ENCODE measurements at places on chromosomes 4 and X.

DNA sequence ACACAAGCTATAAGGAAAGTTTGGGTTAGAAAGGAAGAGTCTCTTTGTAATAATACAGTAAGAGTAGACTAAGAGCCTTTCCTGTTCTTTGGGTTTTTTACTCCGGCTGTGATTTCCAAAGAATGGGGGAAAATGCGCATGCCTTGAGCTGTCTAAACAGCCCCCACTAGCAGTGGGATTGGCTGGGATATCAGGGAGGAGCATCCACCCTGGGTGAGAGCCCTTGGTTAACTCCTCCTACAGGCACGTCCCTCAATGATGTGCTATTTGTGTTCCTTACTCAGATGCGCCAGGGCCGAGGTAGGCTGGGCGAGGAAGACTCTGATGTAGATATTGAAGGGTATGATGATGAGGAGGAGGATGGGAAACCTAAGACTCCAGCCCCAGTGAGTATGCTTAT is 74.0 kb upstream of the OGT start:
- DNase-seq: no peak

GRCh38 chr4:183396227-183396637 is 48.2 kb upstream of the CDKN2AIP start:
- DNase-seq: peak; percentile 51

GRCh38 chr4:71602289-71602900 is 181.5 kb downstream of the GC start:
- DNase-seq: no peak

DNA sequence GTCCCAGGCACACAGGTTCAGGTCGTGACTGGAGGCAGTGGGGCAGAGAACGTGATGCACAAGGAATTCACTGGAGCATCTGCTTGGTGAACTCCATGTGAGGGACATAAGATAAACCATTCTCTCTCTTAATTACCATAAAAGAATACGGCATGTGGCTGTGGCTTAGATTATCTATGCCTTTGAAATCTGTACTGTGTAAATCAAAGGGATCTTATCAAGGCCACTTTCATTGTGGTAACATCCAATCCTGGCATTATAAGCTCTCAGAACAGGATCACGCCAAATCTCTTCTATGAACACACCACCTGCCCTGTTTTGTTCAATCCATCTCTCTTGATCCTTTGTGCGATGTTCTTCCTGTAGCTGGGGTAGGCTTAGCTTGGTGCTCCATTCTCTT is 192.3 kb downstream of the SPATA18 start:
- no peak for DNase-seq

GRCh38 chr4:7661846-7662506 is 227.2 kb upstream of the PSAPL1 start:
- DNase-seq: no peak

DNA sequence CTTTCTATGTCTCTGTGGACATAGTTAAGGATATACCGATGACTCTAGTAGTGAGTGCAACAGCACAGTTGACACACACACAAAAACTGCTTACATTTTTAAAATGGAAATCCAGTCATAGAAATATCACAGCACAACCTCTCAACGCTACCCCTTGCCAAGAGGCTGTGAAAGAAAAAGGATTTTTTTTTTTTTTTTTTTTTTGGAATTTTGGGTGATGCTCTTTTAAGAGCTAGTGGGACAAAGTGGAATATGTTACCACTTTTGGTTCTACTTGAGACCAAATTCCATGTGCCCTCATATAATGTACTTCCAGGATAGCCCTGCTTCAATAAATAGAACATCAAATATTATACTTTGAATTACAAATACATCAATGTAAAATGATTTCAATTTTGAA is 381.1 kb upstream of the MAGEB2 start:
- DNase-seq: no peak

DNA sequence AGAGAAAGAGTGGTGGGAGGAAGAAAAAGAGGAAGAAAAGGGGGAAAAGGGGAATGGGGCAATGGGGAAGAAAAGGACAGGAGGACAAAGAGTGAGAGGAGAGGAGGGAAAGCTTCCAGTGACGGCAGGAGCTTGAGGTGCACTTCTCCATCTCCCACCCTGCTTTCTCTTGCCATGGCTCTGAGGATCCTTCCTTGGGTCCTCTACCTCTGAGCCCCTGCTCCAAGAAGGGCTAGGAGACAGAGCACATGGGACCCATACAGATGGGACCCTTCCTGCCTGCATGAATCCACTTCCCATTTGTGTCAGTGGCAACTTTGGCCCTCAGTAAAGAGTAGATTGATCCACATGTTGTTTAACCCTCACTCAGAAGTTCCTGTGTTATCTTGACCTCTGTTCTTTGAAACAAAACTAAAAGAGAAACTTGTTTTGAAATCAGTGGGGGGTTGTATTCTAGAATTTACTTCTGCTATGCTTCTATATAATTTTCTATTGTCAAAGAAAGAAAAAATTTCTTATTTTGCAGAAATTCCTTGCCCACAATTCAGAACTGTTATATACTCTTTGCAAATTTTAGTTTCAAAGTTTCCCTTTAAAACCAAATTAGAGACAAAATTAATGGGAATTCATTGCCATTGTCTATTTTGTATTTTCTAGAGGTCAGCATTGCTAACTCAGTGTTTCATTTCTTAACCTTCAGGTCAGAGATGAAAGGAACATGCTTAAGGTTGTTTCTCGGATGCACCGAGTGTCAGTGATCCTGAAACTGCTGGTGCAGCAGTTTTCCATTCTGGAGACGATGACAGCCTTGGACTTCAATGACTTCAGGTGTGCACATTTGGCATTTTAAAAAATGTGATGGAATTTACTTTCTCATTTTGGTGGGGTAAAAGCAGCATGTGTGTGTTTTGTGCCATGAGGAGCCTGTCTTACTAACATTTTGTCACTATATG is 5.0 kb downstream of the TDO2 start:
- DNase-seq: no peak

DNA sequence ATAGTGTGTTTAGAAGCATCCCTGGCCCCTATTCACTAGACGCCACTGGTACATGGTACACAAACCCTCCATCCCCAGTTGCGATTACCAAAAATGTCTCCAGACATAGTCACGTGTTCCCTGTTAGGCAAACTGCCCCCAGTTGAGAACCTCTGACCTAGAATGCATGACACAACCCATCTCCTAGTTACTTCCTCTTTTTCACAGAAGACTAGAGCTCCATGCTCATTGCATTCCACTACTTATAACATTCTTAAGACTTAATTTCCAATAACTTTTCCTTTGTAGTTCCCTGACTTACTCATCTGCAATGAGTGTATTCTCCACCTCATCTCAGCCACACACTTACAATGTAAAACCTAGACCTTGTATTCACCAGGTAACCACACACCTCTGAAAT is 68.6 kb downstream of the PRSS12 start:
- peak; percentile 81 for DNase-seq

GRCh38 chr4:88802585-88803286 is 105.1 kb upstream of the NAP1L5 start:
- no peak for DNase-seq

GRCh38 chr4:183840311-183840710 is 64.8 kb upstream of the STOX2 start:
- peak; percentile 66 for DNase-seq

DNA sequence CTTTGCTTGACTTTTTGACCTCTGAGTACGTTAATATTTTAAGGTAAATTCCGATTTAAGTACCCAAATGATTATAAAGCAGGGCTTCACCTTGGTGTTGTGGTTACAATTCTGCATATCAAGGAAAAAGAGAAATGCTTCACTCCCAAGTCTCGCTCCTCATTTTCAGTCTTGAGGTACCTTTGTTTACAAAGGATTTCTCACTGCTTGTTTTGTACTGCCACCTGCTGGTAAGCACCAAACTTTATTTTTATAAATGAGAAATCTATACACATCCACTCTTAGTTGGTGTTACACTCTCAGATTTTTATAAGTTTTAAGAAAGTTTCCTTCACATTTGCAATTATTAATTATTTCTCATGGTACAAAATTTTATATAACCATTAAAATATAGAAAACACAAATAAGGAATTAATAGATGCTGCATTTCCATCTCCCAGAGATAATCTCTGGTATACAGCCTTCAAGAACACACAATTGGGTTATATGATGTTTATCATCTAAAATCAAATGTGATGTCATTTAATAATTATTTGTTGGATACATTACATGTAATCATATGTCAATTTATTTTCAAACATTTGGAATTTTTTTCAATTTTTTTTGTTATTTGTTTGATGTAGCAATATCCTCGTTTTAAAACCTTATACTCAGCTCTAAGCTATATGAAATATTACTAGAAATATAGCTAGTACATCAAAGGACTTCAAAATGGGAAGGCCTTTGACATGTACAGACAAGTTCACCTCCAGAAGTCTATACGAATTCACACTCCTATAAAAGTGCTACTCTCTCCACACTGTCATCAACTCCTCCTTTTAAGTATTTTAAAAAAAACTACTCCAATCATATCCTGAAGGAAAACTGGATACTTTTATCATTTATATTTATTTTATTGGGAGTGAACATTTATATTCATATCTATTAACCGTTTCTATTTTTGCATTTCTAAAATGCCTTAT is 179.9 kb downstream of the KCNIP4 start:
- peak; percentile 57 for DNase-seq

DNA sequence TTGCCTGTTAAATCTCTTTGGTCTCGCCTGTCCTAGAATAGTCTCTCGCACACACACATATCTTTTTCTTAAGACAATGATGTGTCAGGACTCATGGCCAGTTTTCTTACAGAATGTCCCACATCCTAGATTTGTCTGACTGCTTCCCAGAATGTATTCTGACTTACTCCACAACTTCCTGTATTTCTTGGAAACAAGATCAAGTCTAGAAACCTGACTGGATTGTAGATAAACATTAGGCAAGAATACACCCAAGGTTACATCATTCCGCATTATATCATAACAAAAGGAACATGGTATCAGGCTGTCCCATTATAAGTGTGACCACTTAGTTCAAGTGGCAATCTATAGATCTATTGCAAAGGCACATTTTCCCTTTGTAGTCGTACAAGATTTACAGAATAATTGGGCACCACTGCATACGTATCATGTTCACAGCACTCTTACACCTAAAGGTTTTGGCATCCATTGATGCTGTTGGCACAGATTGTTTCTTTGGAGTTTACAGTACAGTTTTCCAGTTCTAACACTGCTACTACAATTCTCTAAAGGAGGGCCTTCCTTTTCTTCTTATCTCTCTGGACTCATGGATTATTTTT is 56.4 kb downstream of the FBXW7 start:
- DNase-seq: no peak

DNA sequence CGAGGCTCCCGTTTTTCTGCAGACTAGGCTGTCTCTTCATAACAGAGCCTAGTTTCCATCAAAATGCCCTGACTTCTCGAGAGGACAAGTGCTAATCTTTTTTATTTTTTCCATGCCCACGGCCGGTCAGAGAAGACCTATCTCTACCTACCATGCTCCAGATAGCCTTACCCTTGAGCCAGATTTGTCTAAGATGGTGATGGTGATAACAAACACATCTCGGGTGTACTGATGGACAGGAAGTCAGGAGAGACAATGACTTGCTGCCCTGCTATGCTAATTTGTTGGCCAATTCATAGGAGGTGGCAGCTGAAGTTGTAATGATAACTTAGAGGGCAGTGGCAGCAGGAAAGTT is 42.2 kb upstream of the NKRF start:
- DNase-seq: no peak

- no peak for DNase-seq
These were observed 228.7 kb upstream of the SPRY1 start for GRCh38 chr4:123167931-123168330.

DNA sequence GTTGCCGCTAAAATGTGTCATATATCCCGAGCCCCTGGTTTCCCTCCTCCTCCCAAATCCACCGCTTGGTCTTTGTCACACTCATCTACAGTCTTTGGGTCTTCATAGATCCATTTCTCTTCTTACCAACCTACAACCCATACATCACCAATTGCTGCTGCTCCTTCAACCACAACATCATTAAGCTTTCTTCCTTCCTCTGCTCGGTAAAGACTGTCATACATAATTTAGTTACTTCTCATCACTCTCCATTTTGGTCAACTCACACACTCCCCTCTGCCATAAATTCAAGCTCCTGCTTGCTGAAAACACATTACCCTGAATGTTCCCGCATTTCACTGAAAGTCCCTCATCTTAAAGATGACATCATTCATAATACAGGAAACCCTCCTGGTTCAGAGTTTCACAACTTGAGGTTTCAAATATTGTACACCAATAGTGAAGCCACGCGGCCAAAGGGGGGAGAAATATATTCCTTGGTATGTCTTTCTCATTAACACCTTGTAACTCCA is 1.7 kb upstream of the DCTD start:
- peak; percentile 73 for DNase-seq

DNA sequence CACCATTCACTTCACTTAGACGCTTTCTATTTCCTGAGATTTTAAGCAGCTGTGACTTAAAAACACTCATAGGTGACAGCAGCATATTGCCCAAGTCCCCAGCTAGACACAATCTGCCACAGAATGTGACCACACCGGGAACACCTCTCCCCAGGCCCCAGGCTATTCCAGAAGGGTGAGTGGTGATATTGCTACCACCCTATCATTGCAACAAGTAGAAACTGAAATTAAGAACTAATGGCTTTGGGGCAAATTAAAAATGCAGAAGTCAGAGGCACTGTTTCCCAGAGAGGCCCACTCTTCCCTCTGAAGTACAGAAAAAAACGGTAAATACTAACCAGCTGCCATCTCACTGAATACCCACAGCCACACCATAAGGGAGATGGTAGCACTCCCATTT is 35.0 kb downstream of the QDPR start:
- peak; percentile 34 for DNase-seq

DNA sequence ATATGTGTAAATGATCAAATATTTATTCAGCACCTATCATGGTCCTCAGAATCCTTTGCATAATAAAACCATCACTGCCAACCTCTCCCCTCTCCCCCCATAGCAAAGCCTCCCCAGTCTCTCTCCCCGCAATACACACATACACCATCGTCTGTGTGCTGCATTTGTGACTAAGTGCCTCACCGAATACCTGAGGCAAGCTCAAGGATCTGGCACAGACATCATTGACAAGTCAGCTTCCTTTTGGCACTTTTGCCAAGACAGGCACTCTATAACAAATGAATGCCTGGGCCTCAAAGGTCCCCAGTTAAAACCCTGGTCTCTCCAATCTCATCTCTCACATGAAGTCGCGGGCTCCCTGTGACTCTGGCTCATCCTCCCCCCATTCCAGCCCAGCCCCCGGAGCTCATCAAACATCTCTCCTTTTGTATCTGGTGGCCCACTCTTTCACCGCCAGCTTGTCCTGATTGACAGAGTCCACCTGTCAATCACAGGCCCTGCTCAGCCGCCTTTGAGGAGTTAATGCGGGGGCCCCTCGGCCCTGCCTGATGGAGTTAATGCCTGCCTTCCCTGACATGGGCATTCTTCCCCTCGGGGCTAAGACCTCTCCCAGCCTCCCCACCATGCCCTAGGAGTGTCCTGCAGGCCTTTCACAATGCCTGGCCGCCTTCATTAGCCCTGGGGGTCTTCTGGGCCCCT is 135.8 kb upstream of the ATP6AP2 start:
- DNase-seq: no peak
